ENCODE measurements at places on chromosomes 5 and 9.

- no peak for DNase-seq
Measured at GRCh38 chr5:98755406-98755805, 18.1 kb upstream of the RGMB start.

DNA sequence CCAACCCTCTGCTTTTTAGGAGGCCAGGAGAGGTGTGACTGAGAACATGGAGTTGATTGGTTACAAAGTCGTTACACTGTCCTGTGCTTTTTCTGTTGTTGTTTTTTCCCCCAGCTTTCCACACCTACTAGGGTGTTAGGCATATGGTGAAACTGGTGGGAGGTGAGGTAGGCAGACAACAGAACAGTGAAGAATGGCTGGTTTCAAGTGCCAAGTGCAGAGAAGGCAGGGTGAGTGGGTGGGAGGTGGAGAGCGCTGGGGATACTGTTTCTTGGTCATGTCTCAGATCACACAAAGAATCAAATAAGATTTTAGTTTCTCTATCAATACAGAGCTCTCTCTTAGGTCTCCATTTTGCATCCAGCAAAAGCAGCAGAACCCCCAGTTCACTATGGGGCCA is 2.2 kb upstream of the SPTAN1 start:
- peak; percentile 21 for DNase-seq

- no peak for DNase-seq
Measured at GRCh38 chr5:166980666-166981065, 1310.8 kb upstream of the WWC1 start.

DNA sequence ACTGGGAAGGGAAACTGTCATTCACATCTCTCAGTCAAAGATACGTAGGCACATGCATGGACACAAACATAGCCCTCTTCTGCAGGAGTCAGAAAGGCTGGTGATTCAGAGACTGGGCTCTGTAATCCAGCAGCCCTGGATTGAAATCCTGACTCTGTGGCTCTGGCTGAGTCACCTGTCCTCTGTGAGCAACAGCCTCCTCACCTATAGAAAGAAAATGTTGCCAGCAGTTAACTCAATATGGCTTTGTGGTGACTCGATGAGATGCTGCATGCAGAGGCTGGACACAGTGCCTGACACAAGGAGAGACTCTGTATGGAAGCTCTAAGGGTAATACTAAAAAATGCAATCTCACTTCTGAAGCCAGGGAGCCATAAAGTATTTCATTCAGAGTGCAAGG is 23.9 kb upstream of the CDKN2AIPNL start:
- DNase-seq = no peak

- no peak for DNase-seq
Measured at GRCh38 chr5:25094219-25094618, 449.4 kb upstream of the CDH10 start.

DNA sequence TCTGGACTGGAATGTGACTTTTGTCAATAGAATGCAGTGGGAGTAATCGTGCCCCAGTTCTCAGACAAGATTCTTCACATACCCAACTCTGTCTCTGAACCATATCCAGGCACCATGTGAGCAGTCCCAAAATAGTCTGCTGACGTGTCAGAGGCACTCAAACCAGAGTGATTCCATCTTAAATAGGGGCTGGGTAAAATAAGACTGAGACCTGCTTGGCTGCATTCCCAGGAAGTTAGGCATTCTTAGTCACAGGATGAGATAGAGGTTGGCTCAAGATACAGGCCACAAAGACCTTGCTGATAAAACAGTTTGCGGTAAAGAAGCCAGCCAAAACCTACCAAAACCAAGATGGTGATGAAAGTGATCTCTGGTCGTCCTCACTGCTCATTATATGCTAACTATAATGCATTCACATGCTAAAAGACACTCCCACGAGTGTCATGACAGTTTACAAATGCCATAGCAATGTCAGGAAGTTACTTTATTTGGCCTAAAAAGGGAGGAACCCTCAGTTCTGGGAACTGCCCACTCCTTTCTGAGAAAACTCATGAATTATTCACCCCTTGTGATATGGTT is 16.9 kb upstream of the PLCXD3 start:
- no peak for DNase-seq

DNA sequence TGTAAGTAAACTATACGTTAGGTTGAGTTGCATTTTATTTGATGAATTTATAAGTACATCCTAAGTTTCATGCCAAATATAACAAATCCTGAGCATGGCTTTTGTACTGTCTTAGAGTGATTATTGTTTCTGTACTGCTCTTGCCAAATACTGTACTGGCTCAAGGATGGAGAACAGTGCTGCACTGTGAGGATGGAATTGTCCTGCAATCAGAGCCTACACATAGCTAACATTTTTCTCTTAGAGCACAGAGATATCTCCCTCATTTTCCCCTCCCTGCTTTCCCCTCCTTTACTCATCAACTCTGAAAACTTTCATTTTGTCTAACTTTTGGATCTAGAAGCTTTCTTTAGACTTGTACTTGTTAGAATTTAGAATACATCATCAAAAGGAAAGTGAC is 28.3 kb downstream of the LRRC70 start:
- DNase-seq = no peak

- DNase-seq = peak; percentile 52
Measured at GRCh38 chr9:124291801-124292396, 34.1 kb downstream of the NEK6 start.

GRCh38 chr9:20499013-20499412 is 123.3 kb downstream of the MLLT3 start:
- no peak for DNase-seq

- DNase-seq = no peak
Measured at GRCh38 chr9:111566234-111566633, 33.2 kb downstream of the PTGR1 start.

DNA sequence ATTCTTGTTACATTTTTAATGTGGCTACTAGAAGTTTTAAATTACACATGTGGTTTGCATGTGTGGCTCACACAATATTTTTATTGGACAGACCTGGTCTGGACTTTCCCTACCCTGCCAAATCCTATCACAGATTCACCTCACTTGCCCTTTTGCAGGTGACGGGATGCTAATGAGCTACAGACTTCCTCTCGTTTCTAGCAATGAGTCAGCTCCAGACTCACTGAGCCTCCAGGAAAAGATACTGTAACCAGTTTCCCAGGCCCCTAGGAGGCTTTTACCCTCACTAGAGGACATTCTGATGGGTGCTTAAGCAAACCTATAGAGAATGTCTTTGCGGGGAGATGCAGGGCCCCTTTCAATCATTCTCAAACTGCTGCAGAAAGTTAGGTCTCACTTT is 135.4 kb downstream of the WDR41 start:
- DNase-seq = peak; percentile 27

DNA sequence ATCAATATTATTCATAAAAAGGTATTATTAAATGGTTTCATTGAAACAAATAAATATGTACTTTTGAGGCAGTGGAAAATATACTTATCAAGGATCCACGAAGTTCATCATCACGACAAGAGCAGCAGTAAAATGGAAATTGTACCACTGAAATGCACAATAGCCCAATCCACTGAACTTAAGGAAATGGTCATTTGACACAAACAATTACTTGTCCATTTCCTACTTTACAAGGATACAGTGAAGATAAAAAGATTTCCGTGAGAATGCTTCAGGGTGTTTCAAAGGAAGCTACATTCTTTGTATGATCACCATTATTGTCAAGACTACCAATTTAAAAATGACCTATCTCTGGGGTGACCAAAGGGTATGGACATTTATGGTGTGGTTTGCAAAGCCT is 210.3 kb downstream of the SYK start:
- no peak for DNase-seq

DNA sequence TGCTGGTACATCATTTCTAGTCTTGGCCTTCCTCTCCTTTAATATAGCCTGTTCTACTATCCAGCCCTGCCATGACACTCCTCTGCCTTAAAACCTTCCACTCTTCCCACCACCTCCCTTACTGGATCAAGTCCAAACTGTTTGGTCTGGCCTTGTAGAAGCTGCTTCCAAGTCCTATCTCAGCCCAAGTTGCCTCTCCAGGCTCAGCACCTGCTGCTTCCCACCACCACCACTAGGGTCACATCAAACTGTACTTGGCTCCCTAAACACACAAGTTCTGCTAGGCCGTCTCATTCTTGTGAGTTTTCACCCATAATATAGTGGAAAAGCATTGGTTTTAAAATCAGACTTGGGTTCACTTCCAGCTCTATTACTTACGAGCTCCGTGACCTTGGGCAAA is 1.4 kb downstream of the NDUFA8 start:
- DNase-seq = peak; percentile 6

GRCh38 chr5:102638912-102639652 is 116.0 kb upstream of the PAM start:
- DNase-seq = no peak

GRCh38 chr5:6302684-6303083 is 75.7 kb downstream of the MED10 start:
- no peak for DNase-seq

- no peak for DNase-seq
Measured at GRCh38 chr5:30808996-30809395, 384.5 kb upstream of the CDH6 start.

- DNase-seq = no peak
Measured at GRCh38 chr5:100749771-100750284, 153.3 kb downstream of the ST8SIA4 start.

DNA sequence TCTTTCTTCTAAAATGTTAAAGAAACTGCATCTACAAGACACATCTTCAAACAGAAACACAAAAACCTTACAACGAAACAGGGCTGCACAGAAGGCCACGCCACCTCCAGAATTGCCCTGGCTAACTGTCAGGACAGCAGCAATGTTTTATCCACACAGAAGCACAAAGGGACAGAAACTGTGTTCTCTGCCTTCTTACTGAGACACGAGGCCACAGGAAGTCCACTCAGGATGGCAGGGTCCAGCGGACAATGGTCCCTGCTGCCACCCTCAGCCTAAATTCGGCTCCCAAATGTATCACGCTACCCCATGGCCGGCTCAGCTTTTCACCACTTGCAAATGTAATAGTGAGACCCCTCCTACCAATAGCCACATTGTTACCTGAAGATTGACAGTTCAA is 159.8 kb upstream of the PHYKPL start:
- no peak for DNase-seq

DNA sequence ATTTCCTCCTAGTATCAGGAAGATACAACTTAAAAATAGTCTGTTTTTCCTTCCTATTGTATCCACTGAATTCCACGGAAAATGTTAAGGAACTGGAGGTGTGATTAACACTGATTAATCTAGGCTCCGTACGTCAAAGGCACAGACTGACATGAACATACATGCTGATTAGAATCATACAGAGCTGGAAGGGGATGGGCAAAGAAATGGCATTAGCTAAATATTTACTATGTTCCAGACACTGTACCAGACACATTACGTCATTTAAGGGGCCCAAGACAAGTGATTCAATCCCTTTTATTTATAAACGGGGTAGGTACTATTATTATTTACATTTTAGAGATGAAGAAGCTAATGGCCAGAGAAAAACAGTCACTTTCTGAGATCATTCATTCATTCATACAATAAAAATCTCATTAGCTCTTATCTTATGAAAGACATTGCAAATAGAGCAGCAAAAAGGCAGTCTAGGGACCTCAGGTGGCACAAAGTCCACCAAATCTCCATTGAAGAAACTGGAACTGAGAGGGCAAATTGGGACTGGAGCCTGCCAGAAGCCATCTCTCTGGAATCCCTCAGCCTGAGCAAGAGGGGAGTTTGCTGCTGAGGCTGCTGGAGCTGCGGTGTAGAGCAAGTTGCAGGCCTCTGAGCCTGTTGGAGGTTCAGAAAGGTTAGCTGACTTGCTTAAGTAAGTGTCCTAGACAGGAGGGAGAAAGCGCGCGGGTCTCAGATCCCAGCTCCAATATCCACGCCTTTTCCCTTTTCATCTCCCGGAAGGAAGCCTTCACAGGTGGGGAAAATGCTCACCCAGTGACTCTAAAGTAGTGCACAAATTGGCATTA is 1.6 kb upstream of the TGFBR1 start:
- DNase-seq = no peak

DNA sequence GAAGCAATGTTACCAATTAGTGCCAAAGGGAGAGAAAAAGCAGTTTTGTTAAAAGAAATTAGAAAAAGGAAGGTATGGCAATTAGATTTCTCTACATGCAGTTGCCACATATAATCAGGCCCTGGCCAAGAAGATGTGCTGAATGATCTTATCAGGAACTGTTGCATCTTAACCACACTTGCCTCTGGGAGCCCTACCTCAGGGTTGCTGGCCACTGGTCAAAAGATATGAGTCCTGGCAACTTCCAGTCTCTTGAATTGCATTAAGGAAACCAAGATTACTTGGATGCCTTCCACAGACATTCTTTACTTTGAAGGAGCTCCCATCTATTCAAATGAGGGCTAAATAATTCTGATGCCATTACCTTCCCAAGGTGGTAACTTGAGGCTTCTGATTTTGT is 60.4 kb downstream of the TNC start:
- DNase-seq = no peak

- DNase-seq = no peak
Measured at GRCh38 chr5:89265511-89266179, 382.7 kb upstream of the MEF2C start.

DNA sequence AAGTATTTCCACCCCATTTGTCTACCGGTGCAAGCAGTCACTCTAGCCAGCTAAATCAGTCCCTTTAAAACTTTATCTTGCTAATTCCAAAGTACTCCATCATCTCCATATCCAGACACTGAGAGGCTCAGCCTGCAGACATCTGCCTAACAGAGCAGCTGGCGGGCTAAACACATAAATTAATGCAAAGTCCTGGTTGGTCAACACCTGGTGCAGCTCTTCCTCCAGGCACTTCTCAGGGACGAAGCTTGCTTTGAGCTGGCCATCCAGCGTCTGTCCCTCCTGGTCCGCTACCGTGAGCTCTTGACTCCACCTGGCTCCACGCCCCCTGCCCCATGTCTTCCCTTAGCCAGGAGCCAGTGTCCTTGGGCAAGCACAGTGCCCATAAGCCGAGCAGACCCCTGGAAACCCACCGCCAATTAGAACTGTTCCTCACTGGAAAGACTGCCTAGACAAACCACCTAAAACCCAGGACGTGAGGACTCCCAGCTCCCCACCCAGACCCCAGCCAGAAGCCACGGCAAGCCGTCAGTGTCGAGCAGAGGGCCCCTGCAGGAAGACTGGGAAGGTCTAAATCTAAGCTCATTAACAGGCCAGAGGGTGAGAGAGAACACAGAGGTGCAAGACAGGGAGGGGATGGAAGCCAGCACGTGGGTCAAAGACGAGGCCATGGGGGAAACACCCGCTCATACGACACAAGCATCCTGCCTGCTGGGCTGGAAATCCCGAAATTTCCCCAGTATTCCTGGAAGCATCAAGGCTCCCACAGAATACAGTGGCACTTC is 120.0 kb downstream of the COL23A1 start:
- no peak for DNase-seq

- no peak for DNase-seq
Measured at GRCh38 chr5:145920542-145921210, 15.7 kb upstream of the SH3RF2 start.

DNA sequence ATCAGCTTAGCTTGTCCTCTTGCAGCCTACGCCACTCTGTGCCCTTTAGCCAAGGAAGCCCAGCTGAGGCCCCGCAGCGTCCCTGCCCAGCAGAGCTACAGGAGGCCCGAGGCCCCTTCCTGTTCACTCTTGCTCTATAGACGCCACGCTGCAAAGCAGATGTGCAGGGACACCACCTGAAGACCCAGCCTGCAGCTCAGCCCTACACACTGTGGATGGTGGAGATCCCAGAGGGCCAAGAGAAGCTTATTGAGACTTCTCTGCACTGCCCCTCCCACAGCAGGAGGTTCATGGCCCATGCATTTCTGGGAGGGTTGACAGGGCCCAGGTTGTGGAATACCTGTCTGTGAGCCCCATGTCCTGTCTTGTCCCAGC is 33.6 kb downstream of the IRF1 start:
- DNase-seq = no peak

- no peak for DNase-seq
Measured at GRCh38 chr9:113636165-113636564, 172.6 kb downstream of the RGS3 start.

Measured in activated T-cell treated with anti-CD3 and anti-CD28 coated beads for 48 hours (primary cell).